SJCRH30 (cell line): ENCODE measurements at places on chromosomes 2 and 18. TPM values are rescaled to one million over a fixed set of nuclear protein-coding genes. Genes with fewer than 3 reads are reported as not detected.

DNA sequence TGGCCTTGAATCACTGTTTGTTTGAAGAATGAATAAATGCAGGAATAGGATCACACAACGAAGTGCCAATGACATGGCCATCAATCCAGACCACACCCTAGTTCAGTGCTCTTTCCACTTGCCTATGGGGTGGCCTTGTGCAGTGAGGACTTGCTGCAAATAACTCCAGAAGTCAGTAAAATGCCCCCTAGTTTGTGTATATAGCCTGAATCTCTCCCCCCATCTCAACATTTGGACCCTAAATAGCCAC is 299 bp downstream of the FABP1 start:
- H3K36me3 ChIP-seq, result no peaks in the 10 kb centered on the region
- DNase-seq, result no peak
- H3K27ac ChIP-seq, result no peak overlapping the region
- H3K4me1 ChIP-seq, result no peaks in the 10 kb centered on the region
- H3K4me3 ChIP-seq, result no peak overlapping the region

GRCh38 chr2:128452536-128453530 is 134.2 kb upstream of the HS6ST1 start:
- no peaks in the 10 kb centered on the region for H3K4me1 ChIP-seq
- DNase-seq, result no peak
- no peak overlapping the region for H3K27ac ChIP-seq
- H3K4me3 ChIP-seq, result no peak overlapping the region

DNA sequence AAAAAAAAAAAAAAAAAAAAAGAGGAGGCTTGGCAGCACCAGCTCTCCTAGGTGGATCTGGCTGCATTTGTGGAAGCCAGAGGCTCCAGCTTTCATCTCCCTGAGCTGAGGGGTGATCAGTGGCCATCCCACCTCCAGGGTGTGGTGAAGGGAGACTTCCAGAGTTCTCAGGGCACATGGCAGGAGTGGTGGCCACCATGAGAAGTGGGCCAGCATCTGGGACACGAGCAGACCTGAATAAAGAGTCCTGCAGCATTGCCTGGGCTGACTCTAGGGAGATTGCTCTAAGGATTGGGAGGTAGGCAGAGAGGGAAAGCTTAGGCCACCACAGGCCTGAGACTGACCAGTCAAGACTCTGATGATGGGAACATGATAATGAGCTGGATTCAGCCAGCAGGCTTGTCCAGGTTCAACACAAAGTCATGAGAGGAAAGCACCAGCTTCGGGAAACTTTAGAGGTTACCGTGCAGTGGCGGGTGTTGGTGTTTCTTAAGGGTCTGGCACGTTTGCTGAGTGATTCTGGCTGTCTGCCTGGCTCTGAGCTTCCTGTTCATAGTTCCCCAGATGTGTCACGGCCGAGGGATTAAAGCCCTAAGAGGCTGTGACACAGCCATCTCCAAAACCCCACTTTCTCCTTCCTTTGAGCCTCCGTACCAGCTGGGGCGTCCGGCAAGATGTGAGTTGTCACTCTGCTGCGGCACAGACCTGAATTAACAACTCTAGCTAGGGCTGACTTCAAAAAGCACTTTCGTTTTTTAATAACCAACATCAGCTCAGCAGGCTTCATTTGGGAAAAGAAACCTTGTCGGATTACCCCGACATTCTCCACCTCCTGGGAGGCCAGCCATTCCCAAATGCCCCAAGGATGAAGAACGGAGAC is 38.3 kb upstream of the IL1R1 start:
- no peak overlapping the region for H3K4me3 ChIP-seq
- H3K27ac ChIP-seq, result no peak overlapping the region
- H3K36me3 ChIP-seq, result no peaks in the 10 kb centered on the region
- H3K27me3 ChIP-seq, result no peaks in the 10 kb centered on the region
- no peaks in the 10 kb centered on the region for H3K4me1 ChIP-seq

GRCh38 chr2:11466307-11467128 is 557 bp upstream of the E2F6 start:
- H3K27me3 ChIP-seq, result no peaks in the 10 kb centered on the region
- peak overlapping the region; percentile 74 for H3K4me3 ChIP-seq
- H3K36me3 ChIP-seq, result peaks cover 29% of the 10 kb centered on the region
- H3K4me1 ChIP-seq, result peaks cover 3% of the 10 kb centered on the region; the same call in 1 of the 2 replicates
- peak overlapping the region; percentile 92 for H3K27ac ChIP-seq

DNA sequence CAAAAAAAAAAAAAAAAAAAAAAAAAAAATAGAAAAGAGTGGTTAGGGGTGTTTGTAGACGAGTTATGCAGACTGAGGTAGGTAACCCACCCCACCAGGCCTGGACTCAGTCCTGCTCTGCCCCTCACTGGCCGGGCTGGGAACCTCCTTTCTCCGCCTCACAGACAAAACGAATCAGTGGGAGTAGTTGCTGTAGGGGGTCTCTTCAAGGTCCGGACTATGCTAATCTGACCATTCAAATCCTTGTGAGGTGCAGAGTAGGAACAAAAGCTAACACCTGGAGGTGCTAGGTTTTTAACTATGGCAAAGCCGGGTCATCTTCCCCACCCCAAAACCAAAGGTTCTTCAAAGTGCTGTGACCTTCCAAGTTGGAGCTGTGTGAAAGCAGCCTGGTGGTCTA is 223.7 kb downstream of the SLC4A3 start:
- H3K4me1 ChIP-seq, result no peaks in the 10 kb centered on the region
- H3K27ac ChIP-seq, result no peak overlapping the region
- no peaks in the 10 kb centered on the region for H3K36me3 ChIP-seq
- H3K4me3 ChIP-seq, result no peak overlapping the region

GRCh38 chr2:12709207-12709522 is 7.6 kb upstream of the TRIB2 start:
- H3K4me1 ChIP-seq, result peaks cover 2% of the 10 kb centered on the region; the same call in 1 of the 2 replicates
- no peak overlapping the region for H3K4me3 ChIP-seq
- no peak for DNase-seq
- no peak overlapping the region for H3K27ac ChIP-seq

DNA sequence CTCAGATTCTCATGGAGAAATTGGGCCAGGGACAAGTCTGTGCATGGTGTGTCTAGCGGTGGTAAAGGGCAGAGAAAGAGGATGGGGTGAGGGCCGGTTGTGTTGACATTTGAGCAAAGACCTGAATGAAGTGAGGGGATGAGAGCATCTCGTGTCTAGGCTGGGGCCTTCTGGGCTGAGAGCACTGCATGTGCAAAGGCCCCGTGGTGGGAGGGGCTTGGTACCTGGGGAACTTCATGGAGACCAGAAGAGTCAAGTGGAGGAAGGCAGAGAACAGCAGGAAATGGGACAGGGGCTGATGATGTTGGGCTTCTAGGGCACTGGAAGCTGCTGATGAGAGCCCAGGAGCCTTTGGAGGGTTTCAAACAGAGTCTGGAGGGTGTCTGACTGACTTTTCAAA is 76.8 kb downstream of the SH3BP4 start:
- DNase-seq, result no peak
- no peak overlapping the region for H3K4me3 ChIP-seq
- no peaks in the 10 kb centered on the region for H3K27me3 ChIP-seq
- H3K36me3 ChIP-seq, result no peaks in the 10 kb centered on the region; the same call in 1 of the 2 replicates
- H3K27ac ChIP-seq, result no peak overlapping the region

- H3K27ac ChIP-seq, result no peak overlapping the region
- H3K4me1 ChIP-seq, result peaks cover 14% of the 10 kb centered on the region
- no peak overlapping the region for H3K4me3 ChIP-seq
- no peak for DNase-seq
Measured at GRCh38 chr2:27875089-27875881, 14.9 kb downstream of the RBKS start.

- no peaks in the 10 kb centered on the region for H3K4me1 ChIP-seq
- no peak for DNase-seq
- no peak overlapping the region for H3K27ac ChIP-seq
- H3K4me3 ChIP-seq, result no peak overlapping the region
- peaks cover 81% of the 10 kb centered on the region for H3K36me3 ChIP-seq
- H3K27me3 ChIP-seq, result no peaks in the 10 kb centered on the region
Measured at GRCh38 chr2:135843671-135844070, 6.7 kb upstream of the LCT start.

DNA sequence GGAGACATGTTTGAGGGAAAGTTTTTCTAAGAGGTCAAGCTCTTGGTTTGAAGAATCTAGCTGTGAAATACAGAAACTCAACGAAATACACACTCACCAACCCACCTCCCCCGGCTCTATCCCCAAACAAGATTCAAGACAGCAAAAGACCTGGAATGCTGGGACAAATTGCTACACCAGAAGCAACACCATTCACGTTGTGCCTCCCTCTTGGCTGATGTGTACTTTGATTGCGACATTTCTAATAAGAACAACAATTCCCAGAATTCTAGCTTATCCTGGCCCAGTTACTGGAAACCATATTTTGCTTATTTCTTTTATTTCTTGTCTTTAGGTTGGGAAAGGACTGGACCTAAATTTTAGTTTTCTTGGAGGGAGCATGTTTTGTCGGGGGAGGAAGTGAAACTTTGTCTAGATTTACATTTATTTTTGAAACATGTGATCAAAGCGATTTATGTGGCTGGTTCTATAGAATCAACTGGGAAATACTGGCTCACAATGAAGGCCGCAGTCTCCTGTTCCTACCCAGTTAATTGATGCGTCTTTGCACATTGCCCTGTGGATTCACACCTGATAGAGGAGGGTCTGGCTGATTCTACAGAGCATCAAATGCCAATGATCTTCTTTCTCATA is 29.6 kb upstream of the LPIN1 start:
- peaks cover 4% of the 10 kb centered on the region; the same call in 1 of the 2 replicates for H3K27me3 ChIP-seq
- no peak for DNase-seq
- H3K27ac ChIP-seq, result no peak overlapping the region

DNA sequence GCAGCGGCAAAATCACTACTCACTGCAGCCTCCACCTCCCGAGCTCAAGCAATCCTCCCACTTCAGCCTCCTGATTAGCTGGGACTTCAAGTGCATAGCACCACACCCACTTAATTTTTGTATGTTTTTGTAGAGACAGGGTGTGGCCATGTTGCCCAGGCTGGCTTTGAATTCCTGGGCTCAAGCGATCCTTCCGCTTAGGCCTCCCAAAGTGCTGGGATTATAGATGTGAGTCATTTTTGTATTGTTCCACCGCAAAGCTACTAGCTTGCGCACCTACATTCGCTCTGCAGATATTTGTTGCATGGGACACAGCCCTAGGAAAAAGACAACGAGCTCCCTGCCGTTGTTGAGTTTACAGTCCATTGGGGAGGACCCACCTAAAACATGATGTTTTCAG is 173.5 kb upstream of the AGAP1 start:
- no peaks in the 10 kb centered on the region for H3K27me3 ChIP-seq
- no peak overlapping the region for H3K27ac ChIP-seq
- peak; percentile 21 for DNase-seq
- no peak overlapping the region for H3K4me3 ChIP-seq
- H3K4me1 ChIP-seq, result peaks cover 14% of the 10 kb centered on the region

DNA sequence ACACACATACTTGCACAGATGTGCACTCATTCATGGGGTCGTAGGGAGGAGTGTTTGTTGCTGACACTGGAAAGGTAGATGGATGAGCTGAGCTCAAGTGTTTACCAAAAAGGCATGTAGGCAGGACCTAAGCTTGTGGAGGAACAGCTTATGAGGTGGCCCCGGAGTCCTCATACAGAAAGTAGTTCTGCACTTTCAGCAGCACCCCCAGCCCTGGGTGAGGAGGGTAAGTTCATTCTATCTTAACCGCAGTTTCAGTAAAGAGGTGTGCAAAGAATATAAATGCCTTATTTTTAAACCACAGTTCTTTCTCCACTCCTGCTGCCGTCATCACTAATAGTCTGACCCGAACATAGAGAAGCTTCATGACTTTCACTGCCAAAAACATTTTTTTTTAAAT is 31.7 kb upstream of the RNF152 start:
- no peaks in the 10 kb centered on the region for H3K4me1 ChIP-seq
- DNase-seq, result no peak
- no peaks in the 10 kb centered on the region for H3K36me3 ChIP-seq
- H3K27ac ChIP-seq, result no peak overlapping the region

- H3K27me3 ChIP-seq, result no peaks in the 10 kb centered on the region
- no peaks in the 10 kb centered on the region for H3K4me1 ChIP-seq
Measured at GRCh38 chr2:5203134-5203755, 488.9 kb upstream of the SOX11 start.

DNA sequence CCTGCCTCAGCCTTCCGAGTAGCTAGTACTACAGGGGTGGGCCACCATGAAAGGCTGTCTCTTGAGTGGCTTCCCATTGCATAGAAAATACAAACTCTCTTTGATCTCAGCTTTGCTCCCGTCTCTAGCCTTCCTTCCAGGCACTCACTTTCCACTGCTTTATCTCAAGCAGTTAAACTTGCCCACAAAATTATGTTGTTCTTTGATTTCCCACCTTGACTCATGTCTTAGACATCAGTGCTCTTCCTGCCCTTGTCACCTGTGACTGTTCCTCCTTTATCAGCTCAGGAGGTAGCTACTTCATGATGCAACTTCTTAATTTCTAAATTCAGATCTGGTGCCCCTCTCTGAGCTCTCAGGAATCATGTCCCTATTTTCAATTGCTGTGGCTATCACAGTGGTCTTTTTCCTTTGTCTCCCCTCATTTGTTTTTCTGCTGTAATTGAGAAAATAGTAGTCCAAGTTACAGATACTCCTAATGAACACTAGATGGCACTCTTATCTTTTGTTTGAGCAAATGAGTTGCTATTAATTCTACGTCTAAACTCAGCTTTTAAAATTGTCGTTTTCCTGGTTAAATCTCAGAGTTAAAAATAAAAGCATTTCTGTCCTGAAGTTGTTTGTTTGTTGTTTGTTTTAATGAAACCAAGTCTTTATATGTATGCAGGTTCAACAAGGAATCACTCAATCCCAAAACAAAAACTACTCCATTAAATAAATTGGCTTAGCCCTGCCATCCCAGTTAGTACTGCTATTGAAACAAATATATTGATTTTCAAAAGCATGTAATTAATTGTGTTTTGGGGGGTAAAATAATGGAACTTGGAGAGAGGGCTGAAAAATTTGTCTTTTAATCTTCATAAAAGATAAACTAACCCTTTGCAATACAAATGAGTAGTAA is 46.9 kb upstream of the GREB1L start:
- no peaks in the 10 kb centered on the region for H3K4me1 ChIP-seq
- no peak for DNase-seq

DNA sequence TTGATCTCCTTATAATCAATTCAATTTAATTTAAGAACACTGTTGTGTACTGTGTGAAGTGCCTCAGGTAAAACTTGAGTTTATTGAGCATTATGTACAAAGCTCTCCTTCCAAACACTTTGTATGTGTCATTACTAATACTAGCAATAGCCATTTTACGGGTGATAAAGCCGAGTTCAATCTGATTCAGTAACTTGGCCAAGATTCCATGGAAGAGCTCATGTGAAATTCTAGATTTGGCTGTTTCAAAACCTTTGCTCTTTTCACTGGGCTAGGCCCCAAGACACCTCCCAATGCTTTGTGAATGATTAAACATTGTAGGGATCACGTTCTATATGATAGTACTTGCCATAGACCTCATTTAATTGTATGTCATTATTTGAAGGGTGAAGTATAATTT is 8.9 kb upstream of the NFE2L2 start:
- H3K4me3 ChIP-seq, result no peak overlapping the region
- DNase-seq, result no peak
- H3K27ac ChIP-seq, result no peak overlapping the region
- H3K36me3 ChIP-seq, result no peaks in the 10 kb centered on the region
- H3K27me3 ChIP-seq, result no peaks in the 10 kb centered on the region

SLC16A14 gene
- not detected in 2 replicates for total RNA-seq

FAM124B gene
- total RNA-seq, result 0.56 and 0.73 TPM in 2 replicates

CABYR gene
- total RNA-seq, result not detected in 2 replicates

STPG4 gene
- 0.14 and 0.33 TPM in 2 replicates for total RNA-seq

CNDP1 gene
- total RNA-seq, result not detected in 2 replicates

LRRTM1 gene
- total RNA-seq, result 0.05 TPM in 1 of 2 replicates, not detected in the other

OTOF gene
- total RNA-seq, result 0.08 TPM in 1 of 2 replicates, not detected in the other

GPR45 gene
- total RNA-seq, result 0.13 and 0.43 TPM in 2 replicates

RMDN2 gene
- 1.5 and 2.1 TPM in 2 replicates for total RNA-seq
